ENCODE measurements at places on chromosomes 12 and 14. TPM values are rescaled to one million over a fixed set of nuclear protein-coding genes. Genes with fewer than 3 reads are reported as not detected.
A peak's percentile ranks its signal among the peaks of the same experiment; 100 is the strongest.

SENP1 gene
- polyA plus RNA-seq = 6.0 TPM

C1QL4 gene
- polyA plus RNA-seq = not detected

DNAH10 gene
- polyA plus RNA-seq = not detected

WIF1 gene
- not detected for polyA plus RNA-seq

STRAP gene
- 120 TPM for polyA plus RNA-seq

CPNE6 gene
- polyA plus RNA-seq = 0.25 TPM

PTPRR gene
- polyA plus RNA-seq = 1.8 TPM

STAC3 gene
- polyA plus RNA-seq = 5.0 TPM

SCN8A gene
- 0.13 TPM for polyA plus RNA-seq

RGS6 gene
- polyA plus RNA-seq = not detected

ACOT6 gene
- polyA plus RNA-seq = not detected

CCDC63 gene
- polyA plus RNA-seq = not detected

TC2N gene
- 50.7 TPM for polyA plus RNA-seq

PROX2 gene
- not detected for polyA plus RNA-seq

DHRS2 gene
- 0.18 TPM for polyA plus RNA-seq

DNA sequence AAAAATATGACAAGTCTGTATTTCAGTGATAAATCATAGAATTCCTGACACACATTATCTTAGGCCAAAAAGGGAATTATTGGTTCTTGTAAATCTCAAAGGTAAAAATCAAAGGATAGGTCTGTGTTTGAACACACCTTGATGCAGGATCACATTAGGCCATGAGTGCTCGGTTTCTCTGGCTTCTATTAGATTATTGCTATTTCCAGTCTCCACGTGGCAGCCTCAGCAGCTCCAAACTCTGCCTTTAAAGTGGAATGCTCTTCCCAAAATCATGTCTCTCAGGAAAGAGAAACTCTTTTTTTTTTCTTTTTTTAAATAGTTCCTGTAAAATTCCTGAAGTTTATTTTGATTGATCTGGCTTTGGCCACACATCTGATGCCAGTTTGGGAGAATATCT lies 105.6 kb upstream of the FRMD6 start:
- H3K4me3 ChIP-seq = no peak overlapping the region
- peaks cover 2% of the 10 kb centered on the region for H3K4me1 ChIP-seq
- H3K27ac ChIP-seq = no peak overlapping the region
- no peaks in the 10 kb centered on the region for H3K36me3 ChIP-seq
- no peak for DNase-seq
- H3K27me3 ChIP-seq = no peaks in the 10 kb centered on the region

DNA sequence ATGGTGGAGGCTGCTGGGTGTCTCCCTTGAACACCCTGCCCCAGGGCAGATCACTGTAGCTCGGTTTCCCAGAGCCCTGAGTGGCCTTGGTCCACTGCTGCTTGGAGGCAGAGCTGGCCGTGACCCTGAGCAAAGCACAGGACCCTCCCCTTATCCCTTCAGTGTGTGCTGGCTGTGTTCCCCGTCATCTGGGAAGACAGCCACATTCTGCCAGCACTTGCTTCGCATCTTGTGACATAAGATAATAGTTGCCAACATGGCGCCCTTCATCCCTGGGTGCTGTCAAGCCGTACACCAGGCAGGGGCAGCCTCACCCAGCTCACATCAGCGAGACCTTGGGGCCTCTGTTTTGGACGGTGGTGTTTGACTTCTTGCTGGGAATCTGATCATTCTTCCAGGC lies 12.1 kb upstream of the ALDH2 start:
- H3K27me3 ChIP-seq = no peaks in the 10 kb centered on the region
- DNase-seq = no peak
- no peak overlapping the region for H3K27ac ChIP-seq
- no peaks in the 10 kb centered on the region for H3K36me3 ChIP-seq
- H3K4me1 ChIP-seq = no peaks in the 10 kb centered on the region

DNA sequence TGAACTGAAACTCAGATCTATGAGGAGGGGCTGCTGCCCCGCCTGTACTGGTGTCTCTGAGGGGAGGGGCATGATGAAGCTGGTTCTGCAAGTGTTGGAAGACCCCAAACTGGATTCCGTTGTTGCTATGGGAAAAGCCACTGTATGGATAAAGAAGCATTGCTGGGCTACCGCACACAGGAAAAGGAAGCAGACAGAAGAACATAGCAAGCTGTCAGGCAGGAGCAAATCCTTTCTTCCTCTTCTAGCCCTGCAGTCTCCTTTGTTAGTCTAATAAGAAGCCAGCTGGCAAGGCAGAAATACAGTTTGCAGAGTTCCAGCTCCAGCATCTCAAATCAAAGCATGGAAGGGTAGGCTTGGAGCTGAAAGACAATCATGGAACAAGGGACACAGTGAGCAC lies 26.3 kb upstream of the NR1H4 start:
- H3K36me3 ChIP-seq = no peaks in the 10 kb centered on the region
- no peak overlapping the region for H3K4me3 ChIP-seq
- DNase-seq = no peak
- H3K4me1 ChIP-seq = no peaks in the 10 kb centered on the region
- no peak overlapping the region for H3K27ac ChIP-seq

DNA sequence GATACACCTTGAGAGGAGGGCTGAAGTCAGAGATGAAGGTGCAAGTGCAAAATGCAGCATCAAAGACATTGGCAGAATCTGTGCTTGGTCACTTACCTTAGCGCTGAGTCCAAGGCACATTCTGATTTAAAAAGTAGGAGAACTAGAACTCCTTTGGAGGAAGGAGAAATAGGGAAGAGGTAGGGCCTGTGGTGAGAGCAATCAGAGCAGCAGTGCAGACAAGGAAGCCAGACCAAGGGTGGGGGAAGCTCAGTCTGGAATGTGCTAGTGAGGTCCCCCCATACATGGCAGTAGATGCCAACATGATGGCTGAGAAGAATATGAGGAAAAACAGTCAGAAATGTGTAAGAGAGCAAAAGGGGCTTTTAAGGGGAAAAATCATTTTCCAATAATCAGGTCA lies 206.5 kb downstream of the SSPN start:
- no peaks in the 10 kb centered on the region for H3K36me3 ChIP-seq
- no peak for DNase-seq
- no peaks in the 10 kb centered on the region for H3K27me3 ChIP-seq
- no peak overlapping the region for H3K27ac ChIP-seq
- no peak overlapping the region for H3K4me3 ChIP-seq

DNA sequence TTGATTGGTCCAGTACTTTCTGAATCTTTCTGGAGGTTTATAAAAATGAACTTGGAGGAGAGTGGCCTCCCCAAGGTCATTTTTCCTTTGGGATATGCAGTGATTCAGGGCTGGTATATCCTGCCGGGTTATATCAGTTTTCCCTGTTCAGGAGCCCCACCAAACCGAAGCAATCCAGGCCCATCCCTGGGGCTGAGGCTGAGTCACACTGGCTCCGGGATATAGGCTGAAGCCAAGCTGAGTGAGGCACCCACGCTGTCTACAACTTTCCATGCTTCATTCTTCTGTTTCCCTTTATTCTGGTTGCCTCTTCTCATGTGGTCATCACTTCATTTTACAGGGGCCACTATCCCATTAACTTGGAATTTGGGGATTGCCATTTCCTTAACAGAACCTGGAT lies 3.4 kb downstream of the SSPN start:
- H3K27me3 ChIP-seq = no peaks in the 10 kb centered on the region
- peak; percentile 67 for DNase-seq
- H3K36me3 ChIP-seq = no peaks in the 10 kb centered on the region
- no peak overlapping the region for H3K4me3 ChIP-seq
- peaks cover 2% of the 10 kb centered on the region for H3K4me1 ChIP-seq
- peak overlapping the region; percentile 23 for H3K27ac ChIP-seq

- peak; percentile 75 for DNase-seq
- H3K4me3 ChIP-seq = no peak overlapping the region
- no peaks in the 10 kb centered on the region for H3K4me1 ChIP-seq
- no peaks in the 10 kb centered on the region for H3K36me3 ChIP-seq
Observed at GRCh38 chr14:76926521-76927251, 100.5 kb downstream of the LRRC74A start.

DNA sequence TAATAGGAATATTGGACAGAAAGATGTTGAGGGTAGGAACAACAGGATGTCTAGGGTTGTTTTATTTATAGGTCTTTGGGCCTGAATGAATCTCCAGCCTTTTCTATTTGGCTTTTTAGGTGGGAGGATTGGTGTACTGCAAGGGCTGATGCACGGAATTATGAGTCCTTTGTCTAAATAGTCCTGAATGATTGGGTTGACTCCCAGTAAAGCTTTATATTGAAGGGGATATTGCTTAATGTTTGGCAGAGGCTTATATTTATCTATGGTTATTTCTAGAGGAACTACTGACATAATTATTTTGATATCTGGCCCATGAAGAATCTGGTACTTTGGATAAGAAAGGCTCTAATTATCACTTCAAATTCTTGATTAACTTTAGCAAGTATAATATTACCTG lies 253.6 kb upstream of the AVPR1A start:
- no peak for DNase-seq
- H3K4me3 ChIP-seq = no peak overlapping the region
- H3K4me1 ChIP-seq = no peaks in the 10 kb centered on the region
- no peak overlapping the region for H3K27ac ChIP-seq
- H3K27me3 ChIP-seq = no peaks in the 10 kb centered on the region

DNA sequence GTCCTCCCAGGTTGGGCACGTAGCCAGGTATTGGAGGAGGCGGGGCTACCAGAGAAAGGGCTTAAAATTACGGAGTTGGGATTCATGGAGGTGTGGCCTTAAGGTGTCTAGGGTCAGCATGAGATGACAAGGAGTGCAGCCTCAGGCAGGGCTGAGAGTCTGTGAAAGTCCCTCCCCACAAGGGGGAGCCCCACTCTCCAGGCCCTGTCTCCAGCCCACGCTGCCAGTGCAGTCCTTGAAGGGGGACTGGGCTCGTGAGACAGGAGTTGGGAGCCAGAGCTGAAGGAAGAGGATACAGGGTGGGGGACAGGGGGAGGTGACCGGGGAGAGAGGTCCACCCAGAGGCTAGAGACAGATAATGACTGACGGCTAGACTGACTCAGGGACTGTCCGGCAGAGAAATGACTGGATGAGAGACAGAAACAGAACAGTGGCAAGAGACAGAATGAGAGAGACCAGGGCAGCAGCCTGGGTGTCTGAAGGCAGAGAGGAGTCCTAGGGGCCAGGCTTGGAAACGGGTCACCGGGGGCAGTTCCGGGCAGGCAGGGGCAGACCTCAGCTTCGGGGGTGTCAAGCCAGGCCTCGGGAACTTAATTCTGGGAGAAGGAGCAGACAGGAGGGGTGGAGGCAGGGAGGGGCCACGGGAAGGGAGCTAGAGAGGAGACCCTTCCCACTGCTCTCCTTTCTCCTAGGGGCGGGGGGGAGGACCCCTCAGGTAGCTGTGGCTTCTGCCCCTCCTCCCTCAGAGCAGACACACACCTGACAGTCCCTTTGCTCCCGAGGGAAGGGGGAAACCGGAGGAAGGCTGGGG lies 970 bp downstream of the CDH24 start:
- H3K27ac ChIP-seq = no peak overlapping the region
- DNase-seq = peak; percentile 88
- no peaks in the 10 kb centered on the region for H3K27me3 ChIP-seq
- no peaks in the 10 kb centered on the region for H3K4me1 ChIP-seq
- H3K4me3 ChIP-seq = no peak overlapping the region

DNA sequence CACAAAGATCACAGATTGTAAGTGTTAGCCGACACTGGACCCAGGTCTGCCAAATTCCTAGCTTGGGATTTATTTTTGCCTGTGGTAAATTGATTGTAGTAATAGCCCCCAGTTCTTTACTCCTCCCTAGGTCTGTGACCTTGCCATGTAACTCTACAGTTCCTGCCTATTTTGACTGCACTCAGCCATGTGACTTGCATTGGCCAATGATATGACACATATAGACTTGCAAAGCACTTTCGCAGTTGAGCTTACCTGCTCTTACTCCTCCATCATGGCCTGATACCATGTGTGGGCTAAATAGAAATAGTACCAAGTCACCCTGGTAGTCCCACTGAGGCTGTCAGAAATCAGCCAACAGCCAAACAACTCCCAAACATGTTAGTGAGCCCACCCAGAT lies 240.3 kb downstream of the DUSP6 start:
- H3K27me3 ChIP-seq = no peaks in the 10 kb centered on the region
- no peak for DNase-seq
- no peak overlapping the region for H3K27ac ChIP-seq
- no peaks in the 10 kb centered on the region for H3K4me1 ChIP-seq
- H3K4me3 ChIP-seq = no peak overlapping the region

DNA sequence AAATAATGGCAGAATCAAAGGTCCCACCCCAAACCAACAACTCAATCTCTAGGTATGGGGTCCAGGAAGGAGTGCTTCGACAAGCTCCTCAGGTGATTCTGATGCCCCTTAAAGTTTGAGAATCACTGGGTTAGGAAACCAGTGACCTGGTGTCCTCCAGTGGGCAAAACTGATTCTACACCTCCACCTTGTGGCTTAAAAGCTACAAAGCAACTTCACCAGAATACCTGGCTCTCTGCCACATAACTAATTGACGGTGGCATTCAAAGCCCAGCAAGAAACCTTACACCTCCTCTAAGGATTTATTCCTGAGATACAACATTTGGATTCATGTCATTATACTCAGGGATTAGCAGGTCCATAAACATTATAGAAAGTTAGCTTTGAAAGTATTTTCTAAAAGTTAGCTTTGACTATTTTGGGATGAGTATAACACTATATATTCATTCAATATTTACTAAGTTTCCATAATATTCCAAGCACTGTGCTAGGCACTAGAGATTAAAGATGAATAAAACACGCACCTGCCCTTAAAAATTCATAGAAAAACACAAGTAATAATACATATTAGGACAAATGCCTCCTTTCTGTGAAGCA lies 45.4 kb downstream of the DCAF5 start:
- no peak overlapping the region for H3K4me3 ChIP-seq
- H3K4me1 ChIP-seq = no peaks in the 10 kb centered on the region
- H3K36me3 ChIP-seq = peaks cover 2% of the 10 kb centered on the region
- no peaks in the 10 kb centered on the region for H3K27me3 ChIP-seq
- no peak for DNase-seq
- H3K27ac ChIP-seq = no peak overlapping the region

DNA sequence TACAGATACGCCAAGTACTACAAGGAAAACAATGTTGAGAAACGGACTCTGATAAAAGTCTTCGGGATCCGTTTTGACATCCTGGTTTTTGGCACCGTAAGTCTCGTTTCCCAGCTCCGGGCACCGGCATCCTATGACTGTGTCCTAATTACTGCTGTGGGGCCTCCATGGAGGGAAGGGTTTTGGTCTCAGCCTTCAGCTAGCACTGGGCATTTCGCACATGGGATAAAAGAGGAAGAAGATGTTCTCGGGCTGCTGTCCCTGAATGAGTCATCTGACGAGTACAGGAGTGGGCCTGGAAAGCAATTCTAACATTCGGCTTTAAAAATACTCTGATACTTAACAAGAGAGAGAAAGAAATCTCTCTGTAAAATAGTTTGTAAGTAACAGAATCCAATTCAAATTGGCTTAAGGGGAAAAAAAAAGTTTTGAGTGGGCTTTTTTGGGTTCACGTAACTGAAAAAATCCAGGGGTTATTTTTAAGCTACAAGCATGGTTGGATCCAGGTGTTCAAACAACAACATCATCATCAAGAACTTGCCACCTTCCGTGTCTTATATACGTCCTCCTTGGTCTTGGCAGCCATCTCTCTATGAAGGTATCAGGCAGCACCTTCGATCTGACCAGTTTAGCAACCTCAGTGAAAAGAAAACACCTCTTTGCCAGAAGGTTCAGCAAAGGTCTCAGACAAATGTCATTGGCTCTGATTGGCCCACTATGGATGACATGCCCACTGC lies 34.4 kb upstream of the P2RX4 start:
- no peaks in the 10 kb centered on the region for H3K36me3 ChIP-seq
- no peaks in the 10 kb centered on the region for H3K4me1 ChIP-seq

Data from aorta (tissue), 5 donors.